ENCODE measurements at places on chromosomes 13 and 19.

GRCh38 chr19:18644196-18645034, 7.6 kb downstream of the KLHL26 start:
- DNase-seq, result no peak

GRCh38 chr19:52094526-52095130, 937 bp downstream of the ZNF841 start:
- DNase-seq, result no peak

- DNase-seq, result no peak
These were observed 21.3 kb downstream of the ARHGEF1 start for GRCh38 chr19:41904118-41904870.

- DNase-seq, result no peak
These were observed 47.5 kb downstream of the CRTC1 start for GRCh38 chr19:18730885-18731513.

DNA sequence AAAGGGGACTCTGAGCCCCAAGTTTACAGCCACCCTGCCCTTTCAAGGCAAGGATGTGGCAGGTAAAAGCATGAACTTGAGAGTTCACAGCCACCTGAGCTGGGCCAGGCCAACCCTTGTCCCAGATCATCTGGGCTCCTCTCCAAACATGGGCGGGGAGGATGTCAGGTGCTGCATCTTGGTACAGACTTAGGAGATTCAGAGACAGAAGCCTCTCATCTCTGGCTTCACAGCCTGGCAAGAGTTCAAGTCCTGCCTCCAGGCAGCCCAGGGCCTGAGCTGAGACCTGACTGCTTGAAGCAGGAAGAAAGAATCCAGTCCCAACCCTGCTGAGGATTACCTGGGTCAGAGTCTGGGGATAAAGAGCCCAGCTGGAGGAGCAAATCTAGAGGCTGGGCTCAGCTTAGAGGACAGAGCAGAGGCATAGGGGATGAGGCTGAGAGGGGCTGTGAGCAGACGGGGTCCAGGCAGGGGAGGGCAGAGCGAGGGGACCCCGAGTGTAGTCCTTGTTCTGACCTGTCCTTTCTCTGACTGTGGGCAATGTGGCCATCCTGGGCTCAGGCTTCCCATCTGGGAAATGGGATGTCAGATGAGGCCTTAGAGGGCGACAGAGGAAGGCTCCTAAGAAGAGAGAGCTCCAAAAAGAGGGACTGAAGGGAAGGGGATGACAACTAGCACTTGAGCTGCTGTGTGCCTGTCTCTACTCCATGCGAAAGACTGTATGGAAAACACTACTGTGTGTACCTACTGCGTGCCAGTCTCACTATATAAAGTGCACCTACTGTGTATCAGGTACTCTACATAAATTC, 6.6 kb upstream of the OR10H5 start:
- DNase-seq, result no peak

GRCh38 chr13:100128838-100129237, 39.9 kb downstream of the PCCA start:
- no peak for DNase-seq

DNA sequence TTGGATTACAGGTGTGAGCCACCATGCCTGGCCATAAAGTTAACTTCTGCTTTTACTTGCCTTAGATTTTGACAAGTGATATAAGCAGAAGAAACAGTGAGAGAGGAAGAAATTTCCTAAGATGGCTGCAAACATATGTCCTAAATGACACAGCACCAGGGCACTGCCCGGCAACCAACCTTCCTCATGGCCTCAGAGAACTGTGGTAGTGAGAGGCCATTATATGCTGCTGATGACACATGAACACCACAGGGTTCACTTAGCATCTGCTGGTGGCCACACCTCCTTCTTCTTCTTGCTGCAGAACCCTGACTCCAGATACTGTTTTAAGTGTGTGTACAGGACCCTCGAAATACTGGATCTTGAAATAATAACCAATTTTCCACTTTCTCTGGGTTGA, 88.2 kb downstream of the KCTD12 start:
- no peak for DNase-seq

- DNase-seq, result no peak
These were observed 49.3 kb downstream of the DLEU7 start for GRCh38 chr13:50794226-50794625.

GRCh38 chr13:112893570-112894422, 75.2 kb upstream of the MCF2L start:
- no peak for DNase-seq

- DNase-seq, result peak; percentile 72
These were observed at the start of gene BCL3 for GRCh38 chr19:44748426-44749254. Gene BCL3 (plus strand): TSS chr19:44748708. CDS start chr19:44748791, 83 bp downstream.

DNA sequence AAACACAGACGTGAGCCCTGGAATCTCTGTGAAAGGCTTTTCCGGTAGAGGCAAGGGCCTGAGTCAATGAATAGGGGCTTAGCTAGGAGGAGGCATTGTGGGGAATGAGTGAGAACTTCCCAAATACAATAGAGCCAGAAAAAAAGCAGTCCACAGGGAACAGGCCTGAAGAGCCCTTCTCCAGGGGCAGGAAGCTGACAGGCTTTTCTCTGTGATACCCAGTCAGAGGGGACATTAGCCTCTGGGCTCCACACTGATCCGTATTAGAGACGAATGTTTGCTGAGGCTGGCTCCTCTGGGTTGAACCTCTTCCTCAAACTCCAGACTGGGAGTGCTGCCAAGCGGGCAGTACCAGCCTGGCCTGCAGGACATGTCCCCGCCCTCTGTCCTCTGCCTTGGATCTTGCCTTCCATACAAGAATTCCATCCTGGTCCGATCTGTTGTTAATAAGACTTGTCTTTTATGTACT, 2.3 kb downstream of the DHRS12 start:
- DNase-seq, result no peak

DNA sequence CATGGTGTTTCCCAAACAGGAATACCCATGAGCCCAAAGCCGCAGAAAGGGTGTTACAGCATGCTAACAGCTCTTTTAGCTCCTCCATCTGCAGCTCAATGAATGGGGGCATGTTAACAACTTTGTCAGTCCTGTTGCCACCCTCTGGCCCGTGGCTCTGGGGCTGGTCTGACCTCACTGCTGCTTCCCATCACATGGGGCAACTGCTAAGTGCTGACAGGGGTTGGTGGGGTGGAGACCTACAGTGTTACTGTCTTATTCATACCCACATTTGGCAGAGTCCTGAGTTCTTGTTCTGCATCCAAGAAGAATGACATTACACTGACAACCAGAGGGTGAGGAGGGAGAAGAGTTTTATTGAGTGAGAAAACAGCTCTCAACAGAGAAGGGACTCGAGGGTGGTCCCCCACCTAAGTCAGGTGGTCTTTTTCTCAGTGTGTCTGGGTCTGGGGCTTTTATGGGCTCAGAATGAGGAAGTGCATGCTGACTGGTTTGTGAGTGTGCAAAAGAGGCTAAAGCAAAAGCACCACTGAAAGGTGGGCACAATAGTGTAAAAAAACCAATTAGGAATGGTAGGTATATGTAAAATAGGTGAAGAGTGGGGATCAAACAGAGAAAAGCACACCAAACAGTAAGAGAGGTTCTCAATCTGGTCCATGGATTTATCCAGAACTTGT, 1952.0 kb upstream of the PCDH20 start:
- DNase-seq, result no peak

- no peak for DNase-seq
These were observed 19.2 kb upstream of the SEMA6B start for GRCh38 chr19:4578552-4579248.

- DNase-seq, result no peak
These were observed 89.2 kb upstream of the WASF3 start for GRCh38 chr13:26468265-26468801.

- DNase-seq, result no peak
These were observed 11.3 kb downstream of the DPY19L3 start for GRCh38 chr19:32416749-32417456.

- DNase-seq, result no peak
These were observed 2.9 kb upstream of the PTOV1 start for GRCh38 chr19:49847731-49848696.

Measured in activated T-helper 1 cell treated with anti-CD3 and anti-CD28 coated beads, Interleukin-2, amount 50 U/mL, for 16 hours (primary cell).